Thoracic aorta endothelial cell (primary cell): ENCODE measurements at places on chromosomes 11 and 22. TPM values are rescaled to one million over a fixed set of nuclear protein-coding genes. Genes with fewer than 3 reads are reported as not detected.

The NEFH gene
- total RNA-seq: 1.3 and 1.6 TPM in 2 replicates

The FAM227A gene
- 1.1 and 1.5 TPM in 2 replicates for total RNA-seq

The MTMR3 gene
- 26.6 and 33.0 TPM in 2 replicates for total RNA-seq

The ASRGL1 gene
- total RNA-seq: 37.5 and 43.1 TPM in 2 replicates

The KCNE3 gene
- total RNA-seq: 0.53 and 0.72 TPM in 2 replicates

The KDM4F gene
- total RNA-seq: not detected in 2 replicates

The OR52I2 gene
- not detected in 2 replicates for total RNA-seq

The TEF gene
- 2.2 and 3.1 TPM in 2 replicates for total RNA-seq

The GP1BB gene
- 0.43 and 1.3 TPM in 2 replicates for total RNA-seq

The FOLR1 gene
- not detected in 2 replicates for total RNA-seq

The HEPHL1 gene
- not detected in 2 replicates for total RNA-seq

The MDK gene
- 50.0 and 60.6 TPM in 2 replicates for total RNA-seq

The SPI1 gene
- not detected in 2 replicates for total RNA-seq

The KCNQ1 gene
- under 0.01 and 0.14 TPM in 2 replicates for total RNA-seq

The CYTH4 gene
- total RNA-seq: 0.13 TPM in 1 of 2 replicates, not detected in the other

The MAJIN gene
- not detected in 2 replicates for total RNA-seq

The MYO7A gene
- total RNA-seq: 0.14 and 0.27 TPM in 2 replicates

The GGTLC2 gene
- not detected in 2 replicates for total RNA-seq

The SLC36A4 gene
- total RNA-seq: 14.4 and 23.5 TPM in 2 replicates

The HEPN1 gene
- 0.13 TPM in 1 of 2 replicates, not detected in the other for total RNA-seq

The ELMOD1 gene
- 1.3 and 6.3 TPM in 2 replicates for total RNA-seq

The DEUP1 gene
- total RNA-seq: not detected in 2 replicates

The RASL10A gene
- 0.43 and 0.80 TPM in 2 replicates for total RNA-seq

The TRIM51 gene
- total RNA-seq: not detected in 2 replicates

The RRM1 gene
- total RNA-seq: 183 and 200 TPM in 2 replicates

The VSIG10L2 gene
- total RNA-seq: not detected in 2 replicates

The AMBRA1 gene
- 19.1 and 31.6 TPM in 2 replicates for total RNA-seq

The NRXN2 gene
- under 0.01 TPM in 1 of 2 replicates, not detected in the other for total RNA-seq

The CASTOR1 gene
- 4.3 and 7.4 TPM in 2 replicates for total RNA-seq

The WBP2NL gene
- 0.22 TPM in 1 of 2 replicates, not detected in the other for total RNA-seq
